ENCODE measurements at places on chromosomes 7 and 10.

DNA sequence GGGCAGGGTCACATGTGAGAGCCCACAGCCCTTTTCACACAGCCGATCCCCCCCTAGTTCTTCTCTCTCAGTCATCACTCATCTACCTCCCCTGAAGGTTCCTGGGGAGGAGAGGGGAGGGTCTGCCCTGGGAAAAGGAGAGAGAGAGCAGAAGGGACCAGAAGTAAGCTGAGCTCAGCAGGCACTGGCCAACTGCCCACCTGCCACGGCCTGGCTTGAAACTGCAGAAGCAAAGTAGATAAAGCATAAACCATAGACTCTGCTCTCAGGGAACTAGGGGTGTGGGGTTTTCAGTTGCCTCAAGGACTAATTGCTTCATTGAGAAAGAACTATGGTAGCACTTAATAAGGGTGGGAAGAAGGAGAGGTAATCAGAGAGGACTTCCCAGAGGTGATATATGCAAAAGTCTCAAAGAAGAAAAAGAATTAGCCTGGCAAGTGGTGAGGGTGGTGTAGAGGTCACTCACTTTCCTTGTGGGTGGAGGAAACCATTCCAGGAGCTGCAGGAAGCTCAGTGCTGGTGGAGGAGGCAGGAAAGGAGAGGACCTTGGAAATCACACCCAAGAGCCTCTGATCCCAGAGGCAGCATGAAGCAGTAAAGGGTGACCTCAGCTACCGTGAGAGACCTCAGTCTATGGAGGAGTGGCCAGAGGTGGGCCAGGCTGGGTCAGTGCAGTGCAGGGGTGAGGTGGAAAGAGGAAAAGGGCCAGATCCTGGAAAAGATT lies 17.2 kb downstream of the PILRA start:
- DNase-seq, result no peak

DNA sequence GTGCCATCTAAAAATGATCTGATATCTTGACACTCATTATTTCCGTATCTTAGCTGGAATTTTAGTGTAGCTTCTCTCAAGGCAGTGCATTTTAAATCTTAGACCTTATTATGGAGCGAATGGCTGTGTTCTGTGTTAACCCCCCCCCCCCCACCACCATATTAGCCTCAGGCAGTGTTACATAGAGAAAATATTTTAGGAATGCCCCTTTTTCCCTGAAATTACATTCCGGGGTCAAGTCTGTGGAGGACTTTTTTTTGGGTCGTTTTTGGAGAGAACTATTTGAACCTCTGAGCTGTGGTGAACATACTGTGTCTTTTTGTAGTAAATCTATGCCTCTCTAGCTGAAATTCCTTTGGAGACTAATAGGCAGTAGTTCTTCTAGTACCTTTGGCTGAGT lies 3.1 kb downstream of the CCDC126 start:
- DNase-seq, result no peak

DNA sequence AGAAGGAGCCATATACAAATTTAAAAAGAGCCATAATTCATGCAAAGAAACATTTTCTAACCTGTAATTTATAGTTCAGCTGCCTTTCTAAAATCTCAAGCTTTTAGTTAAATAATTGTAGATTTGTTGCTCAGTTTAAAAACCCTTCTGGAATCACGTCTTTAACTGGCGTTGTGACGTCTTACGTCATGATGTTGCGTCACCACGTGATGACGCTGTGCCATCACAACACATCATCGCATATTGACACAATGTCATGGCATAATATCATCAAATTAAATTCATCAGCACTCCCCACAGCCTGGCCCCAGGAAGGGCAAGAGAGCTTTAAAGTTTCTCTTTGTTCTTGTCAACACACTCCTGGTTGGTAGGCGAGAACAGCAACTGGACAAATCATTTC lies 194.8 kb downstream of the GRM8 start:
- DNase-seq, result no peak

DNA sequence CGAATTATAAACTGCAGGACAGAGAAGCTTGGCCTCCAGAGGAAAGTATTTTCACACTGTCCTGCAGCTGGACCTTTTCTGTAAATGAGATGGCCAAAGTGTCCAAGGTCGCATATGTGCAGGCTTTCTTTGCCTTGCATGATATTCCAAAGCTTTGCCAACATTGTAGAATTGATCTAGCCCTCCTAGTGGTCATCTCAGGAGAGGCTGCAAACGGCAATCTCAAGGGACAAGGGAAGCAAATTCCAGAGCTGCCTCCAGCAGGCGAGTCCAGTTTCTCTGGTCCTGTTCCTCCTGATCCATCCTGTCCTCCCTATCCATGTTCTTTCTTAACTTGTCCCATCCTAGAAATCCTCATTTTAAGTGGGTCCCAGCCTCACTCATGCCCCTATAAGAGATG lies 373.4 kb upstream of the PCDH15 start:
- DNase-seq, result no peak

DNA sequence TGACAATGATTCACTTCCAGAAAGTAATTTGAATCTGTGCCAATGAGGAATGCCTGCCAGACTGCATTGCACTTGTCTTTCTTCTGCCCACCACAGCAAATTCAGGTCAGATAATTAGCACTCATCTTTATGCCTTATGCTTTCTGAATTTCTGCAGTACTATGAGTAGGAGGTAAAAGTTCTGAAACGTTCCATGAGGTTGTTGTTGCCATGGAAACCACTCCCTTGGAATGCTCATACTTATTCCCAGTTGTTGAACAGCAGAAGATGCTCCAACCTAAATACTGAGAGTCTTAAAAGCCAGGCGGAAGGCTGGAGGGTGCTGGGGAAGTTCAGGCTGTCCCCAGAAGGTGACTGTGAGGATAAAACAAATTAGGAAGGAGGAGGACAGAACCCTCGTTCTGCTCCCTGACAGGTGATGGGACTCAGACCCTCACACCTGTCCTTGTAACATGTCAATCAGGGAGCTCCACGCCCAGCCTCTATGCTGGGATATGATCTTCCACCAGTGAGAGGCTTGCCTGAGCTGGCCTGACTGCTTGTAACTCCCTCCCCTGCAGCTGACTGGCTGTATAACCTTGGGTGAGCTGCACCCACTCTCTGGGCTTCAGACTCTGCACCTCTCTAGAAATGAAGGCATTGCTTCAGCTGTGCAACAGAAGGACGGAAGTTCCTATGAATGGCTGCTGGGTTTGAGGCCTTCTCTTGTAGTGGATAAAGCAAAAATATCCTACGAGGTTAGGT lies 554.3 kb upstream of the MGMT start:
- DNase-seq, result no peak

DNA sequence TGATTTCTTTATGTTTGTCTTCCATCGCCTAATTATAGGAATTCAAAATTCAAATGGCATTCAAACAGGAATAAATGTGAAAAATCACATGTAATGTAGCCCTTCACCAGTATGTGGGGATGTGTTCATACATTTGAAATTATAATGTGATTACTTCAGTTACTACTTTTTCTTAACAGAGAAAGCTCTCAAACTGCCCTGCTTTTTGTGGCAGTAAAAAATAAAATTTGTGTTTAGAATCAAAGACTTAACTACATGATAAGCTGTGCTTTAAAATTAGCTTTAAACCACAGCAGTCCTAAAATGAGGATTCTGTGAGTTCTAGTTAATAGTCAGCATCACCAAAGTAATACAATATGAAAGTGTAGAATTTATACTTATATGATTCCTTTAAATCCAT lies 7.8 kb upstream of the HERC4 start:
- no peak for DNase-seq

GRCh38 chr10:101974091-101974971 lies 81.6 kb downstream of the ARMH3 start:
- peak; percentile 38 for DNase-seq

All from bone marrow (tissue), 2 donors.